H1 (cell line): ENCODE measurements at places on chromosomes 7 and 10. TPM values are rescaled to one million over a fixed set of nuclear protein-coding genes. Genes with fewer than 3 reads are reported as not detected.

Gene WNT8B
- total RNA-seq, result 0.34 and 0.67 TPM in 2 replicates

Gene TAS2R41
- not detected in 2 replicates for total RNA-seq

Gene UCMA
- 4.1 and 4.6 TPM in 2 replicates for total RNA-seq

DNA sequence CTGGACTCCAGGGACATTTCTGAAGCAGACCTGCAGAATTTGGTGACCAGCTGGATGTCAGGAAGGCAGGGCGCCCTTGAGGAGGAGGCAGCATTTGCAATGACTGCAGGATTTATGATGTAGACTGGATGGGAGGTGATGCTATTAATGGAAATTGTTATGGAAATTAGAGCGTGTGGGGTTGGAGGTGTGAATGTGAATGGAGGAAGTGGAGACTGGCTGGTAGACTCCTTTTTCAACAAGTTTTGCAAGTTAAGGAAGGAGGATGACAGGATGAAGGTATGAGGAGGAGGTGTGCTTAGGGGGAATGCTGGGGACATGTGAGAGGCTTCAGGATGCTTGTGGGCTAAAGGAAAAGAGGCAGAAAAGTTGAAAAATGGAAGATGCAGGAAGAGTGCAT lies 137.0 kb downstream of the TMEM178B start:
- DNase-seq, result no peak

DNA sequence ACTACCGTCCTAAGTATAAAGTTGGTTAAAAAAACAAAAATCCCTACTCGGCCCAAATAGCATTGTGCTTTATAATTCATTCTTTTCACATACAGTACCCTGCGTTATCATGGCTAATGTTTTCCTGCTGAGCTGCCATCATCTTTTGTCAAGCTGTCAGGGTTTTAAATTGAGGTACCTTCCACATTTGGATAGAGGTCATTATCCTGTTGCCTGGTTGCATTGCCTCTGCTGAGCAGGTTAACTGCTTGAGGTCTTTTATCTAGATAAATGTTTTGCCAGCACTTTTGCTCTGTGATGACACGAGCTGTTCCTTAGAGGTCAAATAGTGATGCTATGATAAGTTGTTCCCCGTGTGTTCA lies 94.4 kb upstream of the FZD1 start:
- DNase-seq, result no peak

DNA sequence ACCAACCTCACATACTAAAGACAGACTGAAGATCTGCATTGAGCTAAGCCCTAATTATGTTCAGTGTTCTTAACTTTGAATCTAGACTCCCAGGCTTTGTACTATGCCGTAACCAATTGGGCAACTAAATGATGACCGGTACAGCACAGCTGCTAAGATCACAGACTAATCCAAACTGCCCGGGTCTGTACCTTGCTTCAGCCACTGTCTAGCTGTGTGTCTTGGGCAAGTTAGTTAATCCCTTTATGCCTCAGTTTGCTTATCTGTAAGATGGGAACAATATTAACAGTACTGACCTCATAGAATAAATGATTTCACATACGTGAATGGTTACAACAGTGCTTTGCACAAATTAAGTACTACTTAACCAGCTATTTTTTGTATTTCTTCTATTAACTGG lies 205.8 kb upstream of the NFE2L3 start:
- DNase-seq, result no peak

- no peak for DNase-seq
Observed at GRCh38 chr10:125219776-125220175, 59.4 kb upstream of the CTBP2 start.

DNA sequence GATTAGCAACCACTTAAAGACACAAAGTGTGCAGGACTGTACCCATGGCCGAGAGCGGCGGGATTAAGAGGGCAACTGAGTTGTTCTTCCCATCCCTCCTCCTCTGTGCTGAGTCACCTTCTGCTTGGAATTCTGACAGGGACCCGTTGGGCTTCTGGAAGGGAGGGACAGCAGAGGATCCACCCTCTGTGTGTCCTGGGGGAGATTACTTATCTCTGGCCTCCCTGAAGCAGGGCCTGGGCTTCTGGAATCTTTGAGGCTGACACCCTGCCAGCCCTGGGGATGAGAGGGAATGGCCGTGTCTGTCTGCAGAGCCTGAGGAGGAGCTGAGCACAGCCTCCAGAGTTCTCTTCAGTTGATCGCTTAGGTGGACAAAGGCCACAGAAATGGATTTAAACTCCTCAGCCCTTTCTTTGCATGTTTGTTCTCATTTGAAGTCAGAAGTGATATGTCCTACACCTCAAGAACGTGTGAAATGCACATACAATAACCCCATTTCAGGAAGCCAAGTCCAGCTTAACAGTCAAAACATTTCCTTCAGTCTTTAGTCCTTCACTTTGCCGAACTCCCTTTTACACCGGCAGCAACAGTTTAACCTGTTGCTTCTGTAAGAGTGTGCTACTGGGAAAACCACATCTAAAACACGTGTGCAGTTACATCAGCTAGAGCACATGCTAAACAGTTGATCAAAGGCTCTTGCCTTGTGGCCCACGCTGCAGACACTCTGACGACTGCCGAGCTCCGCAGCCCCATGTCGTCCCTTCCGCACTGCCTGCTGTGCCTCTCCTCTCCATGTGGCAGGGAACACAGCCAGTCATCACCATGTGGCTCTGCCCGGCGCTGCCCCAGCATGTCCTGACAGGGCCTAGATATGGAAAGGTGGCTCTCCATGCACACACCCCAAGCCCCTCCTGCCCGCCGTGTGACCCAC lies 55.7 kb downstream of the IKZF1 start:
- no peak for DNase-seq

DNA sequence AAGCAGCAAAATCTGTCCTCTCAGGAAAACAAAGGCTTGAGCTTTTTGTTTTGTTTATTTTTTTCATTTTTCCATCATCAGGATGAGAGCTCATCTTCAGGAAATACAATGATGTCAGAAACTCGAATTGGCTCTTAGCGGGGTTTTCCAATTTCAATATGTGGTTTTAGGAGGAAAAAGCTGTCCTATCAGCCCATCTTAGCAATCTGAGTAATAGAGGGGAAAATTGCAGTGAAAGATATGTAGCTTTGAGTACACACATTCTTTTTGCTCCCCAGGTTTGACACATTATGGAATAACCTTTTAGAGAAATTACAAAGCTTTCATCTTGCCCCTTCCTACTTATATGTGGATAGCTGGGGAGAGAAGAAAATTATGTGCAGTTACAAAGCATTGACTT lies 113.6 kb upstream of the MYO3A start:
- DNase-seq, result no peak

DNA sequence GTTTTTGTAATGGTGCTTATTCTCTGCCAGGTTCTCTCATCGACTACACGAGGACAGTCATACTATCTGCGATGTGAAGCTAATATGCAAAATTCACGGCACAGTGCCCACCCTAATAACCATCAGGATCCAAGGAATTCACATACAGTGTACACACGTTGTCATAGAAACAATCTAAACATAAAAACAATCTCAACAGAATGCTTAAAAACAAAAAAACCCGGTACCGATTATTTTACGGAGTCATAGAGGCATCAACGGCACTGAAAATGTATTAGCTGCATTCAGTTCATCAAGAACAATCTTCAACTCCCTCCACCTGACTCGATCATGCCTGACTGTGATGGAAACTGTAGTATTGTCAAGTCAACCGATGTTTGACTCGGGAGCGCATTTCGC lies 628 bp downstream of the MRPS33 start:
- DNase-seq, result no peak

- no peak for DNase-seq
Observed at GRCh38 chr10:75403939-75404814, 2.6 kb upstream of the ZNF503 start.

- DNase-seq, result no peak
Observed at GRCh38 chr7:31500656-31501055, 13.2 kb upstream of the ITPRID1 start.

DNA sequence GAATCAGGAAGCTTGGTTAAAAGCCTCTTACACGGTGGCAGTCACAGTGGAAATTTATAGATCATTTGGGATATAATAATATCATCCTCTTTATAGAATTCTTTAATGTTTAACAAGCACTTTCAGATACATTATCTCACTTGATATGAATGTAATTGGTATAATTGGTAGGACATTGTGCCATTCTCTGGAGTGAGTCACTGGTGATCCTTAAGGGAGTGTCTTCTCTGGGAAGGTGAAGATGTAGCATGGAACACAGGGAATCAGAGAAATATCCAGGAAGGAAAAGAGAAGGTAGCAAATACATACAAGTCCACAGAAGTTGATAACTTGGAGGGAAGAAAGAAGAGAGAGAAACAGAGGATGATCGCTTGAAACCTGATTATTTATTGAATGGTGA lies 9.8 kb downstream of the PTPRZ1 start:
- no peak for DNase-seq

- DNase-seq, result peak; percentile 75
Observed at GRCh38 chr10:52883996-52884871, 111.7 kb upstream of the MBL2 start.
